Activated CD4-positive, alpha-beta T cell treated with anti-CD3 and anti-CD28 coated beads for 36 hours (primary cell): ENCODE measurements at places on chromosomes 6 and 20.

DNA sequence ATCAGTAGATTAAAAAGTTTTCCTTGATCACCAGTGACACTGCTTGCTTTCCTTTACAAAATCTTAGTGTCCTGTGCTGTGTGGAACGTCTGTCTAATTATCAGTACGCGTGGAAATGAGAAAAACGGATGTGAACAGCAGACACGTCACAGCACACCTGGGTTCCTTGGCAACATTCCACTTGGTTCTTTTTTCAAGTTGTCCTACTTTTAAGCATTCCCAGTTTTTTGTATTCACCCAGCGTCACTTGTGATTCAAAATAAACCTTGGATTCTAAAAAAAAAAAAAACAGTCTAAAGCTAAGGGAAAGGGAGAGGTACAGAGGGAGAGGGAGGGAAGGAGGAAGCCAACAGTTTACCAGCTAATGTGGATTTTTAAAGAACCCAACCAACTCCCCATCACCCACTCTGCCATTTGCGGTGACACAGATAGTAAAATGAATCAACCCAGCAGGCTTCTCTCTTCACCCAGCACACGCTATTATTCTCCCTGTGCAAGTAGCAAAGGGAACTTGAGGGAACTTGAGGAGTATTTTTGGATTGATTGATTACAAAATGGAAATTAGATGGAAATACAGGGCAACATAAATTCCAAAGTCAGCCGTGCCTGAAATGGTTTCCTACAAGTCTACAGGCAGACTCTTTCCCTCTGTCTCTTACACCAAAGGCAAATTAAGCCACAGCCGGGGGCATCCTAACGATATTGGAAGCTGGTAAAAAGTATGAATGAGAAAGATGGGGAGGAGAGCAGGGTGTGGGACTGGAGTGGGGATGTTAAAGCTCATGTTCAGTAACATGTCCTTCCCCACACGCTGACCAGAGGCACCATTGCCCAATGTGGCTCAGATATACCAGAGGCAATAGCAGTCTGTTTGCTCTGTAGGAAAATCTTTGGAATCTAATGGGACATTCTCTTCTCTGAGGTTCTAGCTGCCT, 129.8 kb downstream of the SASH1 start:
- no peak for DNase-seq

DNA sequence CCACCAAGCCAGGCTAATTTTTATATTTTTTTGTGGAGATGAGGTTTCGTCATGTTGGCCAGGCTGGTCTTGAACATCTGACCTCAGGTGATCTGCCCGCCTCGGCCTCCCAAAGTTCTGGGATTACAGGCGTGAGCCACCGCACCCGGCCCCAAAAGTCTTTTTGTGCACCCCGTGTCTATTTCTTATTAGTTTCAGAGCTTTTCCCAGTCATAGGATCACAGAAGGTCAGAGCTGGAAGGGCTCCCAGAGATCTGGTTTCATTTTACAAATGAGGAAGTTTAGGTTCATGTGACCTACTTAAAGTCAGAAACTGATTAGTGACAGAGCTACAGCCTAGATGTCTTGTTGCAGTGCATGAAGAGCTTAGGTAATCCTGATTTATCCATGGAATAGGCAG, 1.6 kb upstream of the OGFRL1 start:
- DNase-seq: no peak

- DNase-seq: no peak
These were observed 330.7 kb downstream of the COL12A1 start for GRCh38 chr6:74875193-74875592.

DNA sequence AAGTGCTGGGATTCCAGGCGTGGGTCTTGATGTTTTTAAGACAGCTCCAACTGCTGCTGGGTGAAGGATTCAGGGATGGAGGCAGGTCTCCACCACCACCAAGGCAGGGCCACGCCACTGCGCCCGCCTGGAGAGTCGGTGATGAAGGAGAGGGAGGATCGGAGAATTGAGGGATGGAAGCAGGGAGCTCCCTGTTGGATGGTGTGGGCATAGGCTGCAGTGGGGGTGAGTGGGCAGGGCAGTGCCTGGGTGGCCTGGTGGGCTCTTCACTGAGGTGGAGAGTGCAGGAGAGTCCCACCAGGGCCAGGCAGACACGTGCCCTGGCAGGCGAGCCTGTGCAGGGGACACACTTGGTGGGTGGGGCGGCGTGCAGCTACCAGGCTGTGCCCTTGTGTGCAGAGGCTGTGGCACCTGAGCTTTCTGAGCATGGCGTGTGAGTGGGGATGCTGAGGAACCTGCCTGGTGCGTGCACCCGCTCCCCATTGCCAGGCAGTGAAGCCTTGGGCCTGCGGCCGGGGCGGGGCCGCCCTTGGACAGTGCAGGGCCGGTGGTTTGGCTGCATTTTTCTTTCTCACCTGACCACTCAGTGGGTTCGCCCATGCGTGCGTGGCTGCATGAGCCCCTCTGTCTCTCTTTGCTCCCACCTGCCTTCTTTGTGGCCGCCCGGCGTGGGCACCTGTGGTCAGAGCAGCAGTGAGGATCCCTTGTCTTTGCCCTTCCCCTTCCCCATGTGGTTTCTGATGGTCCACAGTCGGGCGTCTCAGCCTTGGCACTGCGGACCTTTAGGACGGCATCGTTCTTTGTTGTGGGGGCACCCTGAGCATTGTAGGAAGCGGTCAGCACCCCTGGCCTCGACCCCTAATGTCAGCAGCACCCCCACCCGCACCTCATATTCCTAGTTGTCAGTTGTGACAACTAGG, 11.3 kb downstream of the RBM38 start:
- DNase-seq: no peak

GRCh38 chr6:82619573-82619972, 256.0 kb downstream of the TPBG start:
- no peak for DNase-seq

- no peak for DNase-seq
These were observed 25.8 kb downstream of the BCAS4 start for GRCh38 chr20:50820515-50821256.

GRCh38 chr6:38566295-38567030, 73.3 kb downstream of the BTBD9 start:
- no peak for DNase-seq

DNA sequence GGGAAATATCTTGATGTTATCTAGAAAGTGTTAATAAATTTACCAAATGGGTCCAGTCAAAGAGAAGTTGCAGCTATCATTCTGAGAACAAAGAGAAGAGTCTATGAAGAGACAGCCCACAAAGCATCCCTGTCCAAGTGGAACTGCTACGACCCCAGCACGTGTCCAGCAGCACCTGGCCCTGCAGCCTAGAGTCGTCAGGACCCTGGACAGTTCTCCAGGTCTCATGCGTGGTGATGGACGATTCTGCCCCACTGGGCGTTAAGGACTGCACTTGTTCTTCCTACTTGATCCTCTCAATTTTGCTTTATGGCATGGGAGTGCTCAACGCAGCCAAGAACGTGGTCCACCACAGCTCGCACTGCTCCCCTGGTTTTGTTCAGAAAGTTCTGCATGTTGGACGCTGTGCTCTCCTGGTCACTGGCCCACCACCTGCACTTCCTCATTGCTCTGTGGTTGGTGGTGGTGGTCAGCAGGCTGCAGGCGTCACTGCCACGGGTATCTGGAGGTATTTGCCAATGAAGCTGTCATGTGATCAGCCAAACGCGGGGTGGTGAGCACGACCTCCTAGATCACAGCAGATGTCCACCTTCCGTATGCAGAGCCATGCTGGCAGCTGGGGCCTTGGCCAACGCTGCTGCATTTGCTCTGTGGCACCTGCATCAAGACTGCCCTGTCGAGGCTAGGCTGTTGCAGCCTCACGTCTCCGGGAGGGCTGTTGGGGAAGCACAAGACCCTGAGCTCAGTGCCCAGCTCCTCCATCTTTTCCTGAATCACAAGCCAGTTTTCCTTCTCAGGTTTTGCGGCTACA, 356.4 kb downstream of the CDH4 start:
- DNase-seq: peak; percentile 22

DNA sequence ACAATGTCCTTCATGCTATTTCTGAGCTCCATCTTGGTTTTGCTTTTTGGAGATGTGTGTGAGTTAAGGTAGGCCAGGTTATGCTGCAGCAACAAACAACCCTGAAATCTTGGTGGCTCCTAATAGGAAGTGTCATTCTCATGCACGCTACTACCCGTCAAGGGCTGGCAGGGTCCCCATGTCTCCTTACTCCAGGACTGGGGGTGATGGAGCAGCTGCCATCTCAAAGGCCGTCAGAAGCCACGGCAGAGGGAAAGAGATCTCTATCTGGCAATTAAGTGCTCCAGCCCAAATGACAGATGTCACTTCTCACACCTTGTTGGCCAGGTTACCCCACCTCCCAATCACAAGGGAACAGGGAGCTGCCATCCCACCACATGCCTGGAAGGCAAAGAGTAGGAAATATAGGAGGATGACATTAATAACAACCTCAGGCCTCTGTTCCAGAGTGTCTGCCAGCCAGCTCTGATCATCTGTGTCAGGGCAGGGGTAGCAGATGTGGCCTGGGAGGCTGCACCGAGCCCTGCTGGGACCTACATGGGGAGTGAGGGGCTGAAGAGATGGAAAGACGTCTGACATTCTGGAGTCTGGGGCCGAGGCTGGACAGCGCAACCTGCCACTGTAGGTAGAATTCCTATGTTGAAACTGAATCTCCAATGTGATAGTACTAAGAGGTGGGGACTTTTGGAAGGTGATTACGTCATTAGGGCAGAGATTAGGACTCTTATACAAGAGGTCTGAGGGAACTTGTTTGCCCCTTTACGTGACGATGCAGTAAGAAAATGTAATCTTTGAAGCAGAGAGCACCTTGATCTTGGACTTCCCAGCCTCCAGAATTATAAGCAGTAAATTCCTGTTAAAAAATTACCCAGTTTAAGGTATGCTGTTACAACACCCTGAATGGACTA, 4.8 kb upstream of the SDCBP2 start:
- no peak for DNase-seq

DNA sequence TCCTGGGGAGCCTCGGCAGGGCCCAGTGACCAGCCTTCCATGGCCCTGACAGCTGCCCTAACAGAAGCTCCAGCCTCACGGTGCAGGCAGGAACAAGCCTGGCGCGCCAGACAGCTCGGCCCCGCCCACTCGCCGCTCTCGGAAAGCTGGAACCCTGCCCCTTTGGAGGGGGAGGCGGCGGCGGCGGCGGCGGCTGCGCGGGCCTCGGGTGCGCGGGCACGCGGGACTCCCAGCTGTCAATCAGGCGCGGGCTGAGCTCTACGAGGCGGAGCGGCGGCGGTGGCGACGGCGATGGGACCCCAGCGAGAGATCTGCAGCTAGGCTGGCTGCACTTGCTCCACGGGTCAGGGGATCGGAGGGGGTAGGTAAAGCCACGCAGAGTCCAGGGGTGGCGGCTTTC, at the start of gene NRSN1:
NRSN1 (plus strand) TSS at position 236 of the 400 bp plus-strand sequence. CDS start 8,113 bp downstream, outside the sequence.
- DNase-seq: peak; percentile 36

GRCh38 chr20:13927171-13927570, 63.2 kb downstream of the SEL1L2 start:
- no peak for DNase-seq

GRCh38 chr6:167350275-167350696, 25.4 kb downstream of the TTLL2 start:
- DNase-seq: peak; percentile 7

- peak; percentile 60 for DNase-seq
These were observed 122.6 kb upstream of the IFNGR1 start for GRCh38 chr6:137341681-137342195.
